ENCODE measurements at places on chromosomes 5 and 9. TPM values are rescaled to one million over a fixed set of nuclear protein-coding genes. Genes with fewer than 3 reads are reported as not detected.

GRCh38 chr5:42483472-42484154 lies 60.4 kb downstream of the GHR start:
- no peak for DNase-seq

GRCh38 chr5:123422433-123423277 lies 548 bp downstream of the CEP120 start:
- DNase-seq: no peak

DNA sequence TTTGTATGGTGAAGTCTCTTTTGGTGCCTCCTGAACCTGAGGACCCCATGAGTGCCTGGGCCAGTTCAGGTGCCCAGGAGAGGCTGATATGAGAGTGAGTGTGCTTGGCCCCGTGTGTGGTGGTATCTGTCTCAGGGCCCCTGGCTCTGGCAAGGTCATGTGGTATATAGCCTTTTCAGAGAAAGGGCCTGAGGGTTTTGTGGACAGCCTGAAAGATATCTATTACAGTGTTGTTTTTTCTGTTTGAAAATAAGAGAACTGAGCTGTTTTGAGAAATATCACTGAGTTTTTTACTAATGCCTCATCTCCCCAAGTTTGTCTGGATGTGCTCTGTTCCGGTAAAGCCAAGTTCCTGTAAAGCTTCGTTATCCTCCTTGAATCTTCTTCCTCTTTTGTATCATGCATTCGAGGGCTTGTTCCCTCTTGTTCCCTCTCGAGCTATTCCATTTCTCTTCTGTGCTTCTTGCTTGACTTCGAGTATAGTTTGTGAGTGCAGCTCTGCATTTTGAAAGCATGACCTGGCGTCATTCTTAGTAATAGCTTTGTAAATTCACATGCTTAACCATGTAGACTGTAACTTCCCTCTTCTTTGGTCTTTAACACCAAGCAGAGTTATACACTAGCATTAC lies 122.3 kb downstream of the MAST4 start:
- DNase-seq: no peak

Gene NPR3
- total RNA-seq: 26.2 TPM
